Esophagus squamous epithelium (tissue), 5 donors: ENCODE measurements at places on chromosomes 16 and 17.

GRCh38 chr16:74625500-74626350 lies 18.8 kb upstream of the GLG1 start:
- DNase-seq, result no peak

- DNase-seq, result no peak
These were observed 153.4 kb upstream of the DYNLRB2 start for GRCh38 chr16:80387318-80387921.

DNA sequence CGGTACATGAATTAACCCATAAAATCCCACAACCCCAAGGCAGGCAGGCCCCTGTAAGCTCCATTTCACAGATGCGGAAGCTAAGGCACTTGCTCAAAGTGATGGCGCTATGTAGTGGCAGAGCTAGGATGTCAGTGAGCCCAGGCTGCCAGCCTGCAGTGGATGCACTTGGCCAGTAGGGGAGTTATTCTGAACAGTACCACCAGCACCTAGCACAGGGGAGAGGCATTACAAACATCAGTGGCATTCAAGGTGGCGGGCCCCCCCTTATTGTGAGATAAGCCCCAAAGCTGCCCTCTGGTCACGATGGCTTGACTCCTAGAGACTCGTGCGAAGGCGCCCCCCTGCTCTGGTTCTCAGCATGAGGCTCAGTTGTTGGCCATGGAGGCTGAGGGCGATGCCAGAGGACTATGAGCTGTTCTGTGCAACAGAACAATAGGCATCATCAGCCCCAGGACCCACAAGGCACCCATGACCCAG lies 33.8 kb downstream of the GTF3C1 start:
- no peak for DNase-seq

DNA sequence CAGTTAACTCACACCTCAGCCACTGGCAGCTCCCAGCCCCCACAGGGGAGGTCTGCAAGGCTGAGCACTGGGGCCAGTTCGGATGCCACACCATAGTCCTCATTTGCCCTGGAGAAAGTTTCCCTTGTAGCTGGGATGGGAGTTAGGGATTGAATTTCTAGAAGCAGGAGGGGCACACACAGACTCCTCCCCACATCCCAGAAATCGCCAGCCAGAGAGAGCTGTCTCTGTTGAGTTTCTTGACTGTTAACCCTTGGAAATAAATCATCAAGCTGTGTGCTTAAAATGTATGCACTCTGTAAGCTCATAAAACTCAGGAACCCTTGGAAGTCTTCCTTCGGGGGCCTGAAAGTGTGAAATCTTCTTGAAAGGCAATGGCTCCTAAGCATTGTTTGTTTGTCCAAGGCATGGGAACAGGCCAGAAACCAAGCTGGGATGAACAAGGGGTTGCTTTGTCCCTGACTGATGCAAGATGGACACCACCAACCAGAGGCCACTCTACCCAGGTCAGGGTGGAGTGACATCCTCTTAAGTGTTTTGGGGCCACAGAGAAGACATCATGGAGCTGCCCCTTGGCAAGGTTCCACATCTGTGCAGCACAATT lies 394 bp upstream of the PRM3 start:
- no peak for DNase-seq

DNA sequence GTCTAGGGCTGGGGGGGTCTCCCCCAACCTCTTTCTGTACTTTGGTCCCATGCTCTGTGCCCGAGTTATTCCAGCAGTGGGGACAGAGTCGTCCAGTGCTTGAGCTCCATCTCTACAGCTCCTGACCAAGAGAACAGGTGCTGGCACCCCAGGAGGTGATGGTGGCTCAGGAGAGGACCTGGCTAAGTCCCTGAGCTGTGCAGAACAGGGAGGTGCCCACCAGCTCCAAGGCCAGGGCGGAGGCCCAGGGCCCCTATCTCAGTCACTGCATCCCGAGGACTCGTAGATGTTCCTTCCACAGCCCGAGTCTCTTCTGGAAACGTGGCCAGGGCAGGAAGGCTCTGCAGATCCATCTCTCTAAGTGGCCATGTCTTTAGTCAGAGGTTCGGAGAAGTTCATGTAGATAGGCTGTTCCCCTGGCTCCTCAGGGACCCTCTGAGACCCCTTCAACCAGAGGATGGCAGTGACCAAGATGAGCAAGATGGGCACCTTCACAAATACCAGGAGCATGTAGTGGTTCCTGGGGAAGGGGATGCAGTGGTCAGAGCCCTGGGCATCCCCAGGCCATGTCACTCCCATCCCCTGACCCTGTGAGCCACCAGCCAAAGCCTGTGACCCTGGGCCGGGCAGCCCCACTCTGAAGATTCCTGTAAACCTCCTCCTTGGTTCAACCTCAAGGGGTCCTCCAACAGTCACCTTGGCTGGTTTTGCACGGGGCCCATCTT lies 8.7 kb downstream of the CD300LB start:
- DNase-seq, result no peak

- no peak for DNase-seq
These were observed 7.4 kb downstream of the RNF40 start for GRCh38 chr16:30769379-30770089.

DNA sequence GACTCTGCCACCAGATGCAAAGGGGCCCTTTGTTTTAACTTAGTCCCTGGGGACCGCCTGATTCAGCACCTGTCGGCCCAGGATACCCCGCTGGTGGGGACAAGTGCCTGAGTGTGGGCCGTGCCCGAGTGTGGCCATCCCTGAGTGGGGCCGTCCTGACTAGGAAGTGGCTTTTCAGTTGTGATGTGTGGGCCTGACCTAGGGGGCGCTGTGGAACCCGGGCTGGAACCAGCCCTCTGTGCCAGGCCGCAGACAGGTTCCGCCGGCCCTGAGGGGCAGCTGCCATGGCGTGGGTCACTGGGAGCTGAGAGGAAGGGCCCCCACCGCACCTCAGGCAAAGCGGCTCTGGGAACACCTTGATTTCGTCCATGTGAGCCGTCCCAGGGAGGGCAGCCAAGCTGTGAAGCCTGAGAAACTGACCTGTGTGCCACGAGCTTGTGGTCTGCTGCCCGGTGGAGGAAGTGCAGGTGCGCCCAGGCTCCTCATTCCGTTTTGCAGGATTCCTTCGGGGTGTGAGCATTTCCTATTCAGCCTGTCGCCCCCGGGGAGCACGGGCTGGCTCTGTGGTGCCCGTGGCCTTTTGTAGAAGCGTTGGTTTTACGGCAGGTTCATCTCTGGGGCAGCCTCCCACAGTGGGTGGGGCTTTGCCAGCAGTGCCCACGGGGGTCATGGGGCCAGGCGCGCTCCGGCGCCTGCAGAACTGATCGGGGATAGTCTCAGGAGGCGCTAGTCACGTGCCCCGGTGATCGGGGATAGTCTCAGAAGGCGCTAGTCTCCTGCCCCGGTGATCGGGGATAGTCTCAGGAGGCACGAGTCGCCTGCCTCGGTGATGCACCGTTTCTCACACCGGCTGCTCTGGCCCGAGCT lies 5.3 kb downstream of the RPL13 start:
- no peak for DNase-seq

GRCh38 chr17:57366558-57367351 lies 110.4 kb downstream of the MSI2 start:
- no peak for DNase-seq

GRCh38 chr16:75380870-75381269 lies 52.4 kb downstream of the CFDP1 start:
- DNase-seq, result no peak

- DNase-seq, result no peak
These were observed 2.1 kb upstream of the GPRC5C start for GRCh38 chr17:74429604-74430384.

- DNase-seq, result no peak
These were observed 48.4 kb downstream of the FBXL20 start for GRCh38 chr17:39352986-39353385.

GRCh38 chr17:8585911-8586310 lies 44.6 kb downstream of the MYH10 start:
- no peak for DNase-seq

DNA sequence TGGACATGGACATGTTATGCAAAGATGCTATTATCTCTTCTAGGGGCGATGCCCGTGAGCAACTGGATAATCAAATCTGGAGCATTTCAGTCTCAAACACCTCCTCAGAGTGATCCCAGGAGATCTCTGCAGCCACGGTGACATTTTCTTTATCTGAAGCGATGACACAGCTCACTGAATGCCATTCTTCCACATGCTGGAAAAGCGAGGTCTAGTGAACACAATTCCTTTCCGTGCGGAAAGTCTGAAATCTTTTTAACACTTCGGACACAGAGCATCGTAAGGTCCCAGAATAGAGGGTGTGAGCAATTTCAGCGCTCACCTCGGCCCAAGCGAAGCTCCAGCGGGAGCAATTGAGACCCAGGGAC lies 531 bp upstream of the HASPIN start:
- DNase-seq, result no peak

GRCh38 chr16:85330694-85331188 lies 218.5 kb upstream of the CIBAR2 start:
- DNase-seq, result no peak

DNA sequence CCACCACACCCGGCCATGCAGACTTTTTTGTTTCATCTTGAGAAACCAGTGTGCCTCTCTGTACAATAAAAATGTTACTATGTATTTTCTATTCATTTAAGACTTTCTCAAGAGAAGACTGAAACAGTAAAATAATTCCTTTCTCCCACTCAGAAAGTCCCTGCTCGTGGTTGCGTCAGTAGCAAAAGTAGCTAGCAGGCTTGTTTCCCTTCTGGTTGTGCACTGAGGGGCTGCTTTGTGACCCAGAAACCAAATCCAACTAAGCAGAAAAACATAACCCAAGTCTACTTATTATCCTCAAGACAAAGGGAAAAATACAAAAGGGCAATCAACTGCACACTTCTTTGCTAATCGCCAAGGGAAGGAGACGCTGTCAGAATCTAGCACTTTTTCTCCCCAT lies 3.4 kb upstream of the PNPO start:
- no peak for DNase-seq

DNA sequence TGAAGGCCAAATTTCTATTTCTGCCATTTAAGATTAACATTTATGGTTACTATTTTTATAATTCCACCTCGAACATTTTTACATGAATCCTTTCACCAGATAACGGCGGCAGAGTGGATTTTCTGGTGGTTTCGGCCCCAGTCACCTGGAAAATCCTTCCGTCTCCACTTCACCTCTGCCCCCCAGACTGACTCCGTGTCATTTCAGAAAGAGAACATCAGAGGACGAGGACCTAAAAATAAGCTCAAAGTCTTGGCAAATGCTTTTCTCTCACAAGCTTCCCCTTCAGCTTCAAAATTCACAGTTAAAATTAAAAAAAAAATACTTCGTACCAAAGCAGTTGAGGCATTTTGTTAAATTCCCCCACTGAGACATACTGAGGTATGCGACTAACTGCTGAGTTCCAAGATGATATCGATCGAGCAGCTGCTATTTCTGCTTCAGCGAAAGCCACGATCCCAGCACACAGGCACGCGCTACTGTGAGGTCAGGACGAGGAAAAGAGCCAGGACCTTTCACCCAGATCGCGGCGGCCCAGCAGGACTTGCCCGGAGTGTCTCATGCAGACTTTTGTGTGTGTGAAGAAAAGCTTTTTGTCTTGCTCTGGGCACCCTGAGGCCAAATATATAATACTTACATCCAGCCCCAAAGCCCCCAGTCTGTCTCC lies 36.8 kb downstream of the ASPA start:
- no peak for DNase-seq

DNA sequence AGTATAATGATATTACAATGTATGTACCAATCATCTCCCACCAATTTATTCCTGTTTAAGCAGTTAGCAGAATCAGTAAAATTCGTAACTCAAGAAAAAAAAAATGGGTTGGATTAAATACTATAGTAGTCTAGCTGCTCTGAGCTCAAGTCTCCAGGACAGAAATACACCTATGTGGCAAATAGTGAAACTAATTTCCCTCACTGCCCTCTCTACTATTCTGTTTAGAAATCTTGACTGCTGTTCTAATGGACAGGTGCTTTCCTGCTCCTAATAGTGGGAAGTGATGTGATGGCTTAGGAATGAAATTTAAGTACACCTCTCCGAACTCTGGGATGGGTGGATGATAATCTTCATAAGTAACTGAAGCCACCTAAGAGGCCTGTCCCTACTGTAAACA lies 175.7 kb downstream of the KCNJ2 start:
- DNase-seq, result no peak

DNA sequence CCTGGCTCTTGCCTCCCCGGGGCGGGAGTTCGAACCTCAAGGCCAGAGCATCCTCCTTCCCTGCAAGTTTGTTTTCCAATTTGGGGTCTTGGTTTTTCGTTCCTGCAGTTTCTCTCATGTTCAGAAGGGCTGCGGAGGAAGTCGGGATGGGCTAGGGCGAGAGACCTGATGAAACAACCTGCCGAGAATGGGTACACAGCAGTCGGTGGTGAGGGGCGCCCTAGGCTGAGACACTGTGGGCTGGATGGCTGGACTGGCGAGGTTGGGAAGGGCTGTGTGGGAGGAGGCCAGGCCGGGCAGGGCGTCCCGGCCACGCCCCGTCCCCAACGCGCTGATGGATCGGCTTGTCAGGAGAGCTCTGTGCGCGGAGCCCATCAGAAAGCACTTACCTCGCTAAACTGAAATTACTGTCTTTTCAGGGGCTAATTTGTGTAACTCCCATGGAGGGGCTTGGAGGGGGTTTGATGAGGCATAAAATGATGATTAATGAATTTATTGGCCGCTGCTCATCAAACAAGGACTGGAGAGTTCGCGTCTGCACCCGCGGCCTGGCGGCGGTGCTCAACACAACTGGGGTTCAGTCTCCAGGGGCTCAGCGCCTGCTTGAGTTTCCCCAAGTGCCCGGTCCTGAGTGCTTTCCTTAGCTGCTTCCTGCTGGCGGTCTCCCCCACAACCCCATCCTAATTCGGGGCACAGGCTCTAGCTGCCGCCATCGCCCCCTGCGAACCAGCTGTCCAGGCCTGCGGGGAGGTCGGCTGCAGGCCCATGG lies 9.0 kb downstream of the IRX5 start:
- no peak for DNase-seq

GRCh38 chr17:35094902-35095301 lies 24.8 kb downstream of the RAD51D start:
- DNase-seq, result no peak
